ENCODE measurements at places on chromosomes 16 and 17.
A peak's percentile ranks its signal among the peaks of the same experiment; 100 is the strongest.

- no peak for DNase-seq
Observed at GRCh38 chr17:74374858-74375257, 7.6 kb downstream of the GPR142 start.

GRCh38 chr16:1981398-1981836 is at the start of gene NOXO1:
TSS of gene NOXO1 (minus strand) at chr16:1981469. CDS start at chr16:1981179, 290 bp downstream.
- no peak for DNase-seq

GRCh38 chr16:81907681-81908080 is 103.6 kb downstream of the SDR42E1 start:
- DNase-seq = no peak

- DNase-seq = no peak
Observed at GRCh38 chr17:6109536-6109935, 39.4 kb downstream of the WSCD1 start.

GRCh38 chr17:47818002-47818695 is 3.4 kb downstream of the OSBPL7 start:
- DNase-seq = no peak

GRCh38 chr17:82315703-82316358 is 1.6 kb downstream of the CD7 start:
- no peak for DNase-seq

- no peak for DNase-seq
Observed at GRCh38 chr16:81570151-81570846, 125.7 kb downstream of the CMIP start.

- peak; percentile 28 for DNase-seq
Observed at GRCh38 chr16:86354641-86355513, 155.4 kb upstream of the FOXF1 start.

- DNase-seq = no peak
Observed at GRCh38 chr17:31175237-31175636, 80.5 kb downstream of the NF1 start.

DNA sequence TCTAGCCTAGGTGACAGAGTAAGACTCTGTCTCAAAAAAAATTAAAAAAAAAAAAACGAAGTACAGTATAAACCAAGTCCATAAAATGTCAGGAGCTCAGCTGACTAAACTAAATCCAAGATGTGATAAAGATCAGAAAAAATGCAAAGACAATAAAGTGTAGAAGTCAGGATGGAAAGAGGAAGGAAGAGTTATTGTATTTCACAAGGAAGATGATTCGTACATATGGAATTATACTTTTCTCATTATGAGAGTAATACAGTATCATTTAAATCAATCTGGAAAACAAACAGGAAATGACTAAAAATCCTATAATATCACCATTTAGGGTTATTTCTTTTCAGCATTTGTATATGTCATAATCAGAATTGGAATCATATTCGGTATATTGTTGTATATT is 11.4 kb upstream of the APOH start:
- no peak for DNase-seq

DNA sequence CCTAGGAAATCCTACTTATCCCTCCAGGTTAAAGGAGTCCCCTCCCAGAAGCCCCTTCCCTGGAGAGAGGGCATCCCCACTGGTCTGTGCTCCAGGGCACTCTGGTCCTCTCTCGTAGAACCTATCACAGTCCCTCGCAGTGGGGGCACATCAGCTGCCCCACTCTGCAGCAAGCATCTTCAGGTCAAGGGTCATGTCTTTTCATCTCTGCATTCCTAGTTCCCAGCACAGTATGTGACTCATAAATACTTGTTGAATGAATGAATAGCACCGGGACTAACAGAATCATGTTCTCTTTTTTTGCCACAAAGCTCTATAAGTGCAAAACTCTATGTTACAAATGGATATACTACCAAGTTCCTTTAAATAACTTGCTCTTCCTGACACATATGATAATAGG is 36.0 kb downstream of the RNF157 start:
- DNase-seq = peak; percentile 25

GRCh38 chr17:47636273-47637030 is 13.3 kb upstream of the KPNB1 start:
- DNase-seq = no peak

DNA sequence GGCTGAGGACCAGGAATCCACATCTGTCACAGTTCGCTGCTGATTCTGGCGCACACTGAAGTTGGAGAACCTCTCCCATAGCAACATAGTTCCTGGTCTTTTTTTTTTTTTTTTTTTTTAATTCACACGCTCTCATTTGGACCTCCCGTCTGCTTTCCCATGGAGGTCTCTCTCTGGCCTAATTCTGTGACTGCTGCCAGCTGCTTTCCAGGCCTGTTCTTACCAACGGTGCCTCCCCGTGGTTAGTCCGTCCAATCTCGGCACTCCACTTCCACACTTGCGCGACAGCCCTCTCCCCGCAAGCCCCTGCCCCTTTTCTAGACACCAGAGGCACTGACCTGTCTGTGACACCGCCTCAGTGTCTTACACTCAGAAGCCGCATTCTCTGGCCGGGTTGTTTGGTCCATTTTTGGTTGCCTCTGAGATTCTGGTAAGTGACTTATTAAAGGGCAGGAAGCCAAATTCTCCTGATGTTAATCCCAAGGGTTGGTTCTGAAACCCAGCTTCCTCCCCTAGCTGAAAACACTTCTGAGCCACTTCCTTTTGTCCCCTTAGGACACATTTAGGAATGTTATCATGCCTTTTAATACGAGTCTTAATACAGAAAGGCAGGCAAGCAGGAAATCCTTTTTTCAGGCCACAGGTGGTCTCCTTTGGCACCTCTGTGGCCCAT is 1.1 kb upstream of the AKTIP start:
- DNase-seq = no peak

GRCh38 chr16:59991171-59991570 is 1257.1 kb upstream of the GOT2 start:
- no peak for DNase-seq

GRCh38 chr17:79776376-79777119 is 1.4 kb upstream of the CBX2 start:
- DNase-seq = no peak

DNA sequence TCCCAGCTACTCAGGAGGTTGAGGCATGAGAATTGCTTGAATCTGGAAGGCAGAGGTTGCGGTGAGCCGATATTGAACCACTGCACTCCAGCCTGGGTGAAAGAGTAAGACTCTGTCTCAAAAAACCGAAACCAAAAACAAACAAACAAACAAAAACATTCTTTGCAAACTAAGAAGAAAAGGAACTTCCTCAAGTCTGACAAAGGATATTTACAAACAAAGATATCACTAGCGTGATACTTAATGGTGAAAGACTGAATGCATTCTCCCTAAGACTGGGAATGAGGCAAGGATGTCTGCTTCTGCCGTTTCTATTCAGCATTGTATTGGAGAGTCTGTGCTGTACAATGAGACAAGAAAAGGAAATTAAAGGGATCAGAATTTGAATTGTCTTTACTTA is 10.5 kb upstream of the MPO start:
- DNase-seq = no peak

DNA sequence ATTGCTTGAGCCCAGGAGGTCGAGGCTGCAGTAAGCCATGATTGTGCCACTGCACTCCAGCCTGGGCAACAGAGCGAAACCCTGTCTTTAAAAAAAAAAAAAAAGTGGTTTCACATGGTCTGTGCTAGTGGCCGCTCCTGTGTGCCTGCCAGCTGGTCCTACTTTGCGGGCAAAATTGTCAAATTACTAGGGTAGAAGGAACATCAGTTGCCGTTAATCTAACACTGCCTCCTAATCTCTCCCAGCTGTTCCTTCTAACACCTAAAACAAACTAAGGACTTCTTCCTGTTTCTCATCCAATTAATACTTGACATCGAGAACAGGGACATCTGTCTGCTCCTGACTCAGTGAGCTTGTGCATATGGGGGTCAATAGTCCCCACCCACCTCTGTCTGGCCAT is 23.9 kb downstream of the TMEM11 start:
- DNase-seq = no peak

- DNase-seq = no peak
Observed at GRCh38 chr16:51888016-51888415, 658.9 kb downstream of the TOX3 start.

- DNase-seq = no peak
Observed at GRCh38 chr16:4347765-4348509, 3.2 kb downstream of the PAM16 start.

- no peak for DNase-seq
Observed at GRCh38 chr16:84751241-84751640, 51.4 kb downstream of the USP10 start.

DNA sequence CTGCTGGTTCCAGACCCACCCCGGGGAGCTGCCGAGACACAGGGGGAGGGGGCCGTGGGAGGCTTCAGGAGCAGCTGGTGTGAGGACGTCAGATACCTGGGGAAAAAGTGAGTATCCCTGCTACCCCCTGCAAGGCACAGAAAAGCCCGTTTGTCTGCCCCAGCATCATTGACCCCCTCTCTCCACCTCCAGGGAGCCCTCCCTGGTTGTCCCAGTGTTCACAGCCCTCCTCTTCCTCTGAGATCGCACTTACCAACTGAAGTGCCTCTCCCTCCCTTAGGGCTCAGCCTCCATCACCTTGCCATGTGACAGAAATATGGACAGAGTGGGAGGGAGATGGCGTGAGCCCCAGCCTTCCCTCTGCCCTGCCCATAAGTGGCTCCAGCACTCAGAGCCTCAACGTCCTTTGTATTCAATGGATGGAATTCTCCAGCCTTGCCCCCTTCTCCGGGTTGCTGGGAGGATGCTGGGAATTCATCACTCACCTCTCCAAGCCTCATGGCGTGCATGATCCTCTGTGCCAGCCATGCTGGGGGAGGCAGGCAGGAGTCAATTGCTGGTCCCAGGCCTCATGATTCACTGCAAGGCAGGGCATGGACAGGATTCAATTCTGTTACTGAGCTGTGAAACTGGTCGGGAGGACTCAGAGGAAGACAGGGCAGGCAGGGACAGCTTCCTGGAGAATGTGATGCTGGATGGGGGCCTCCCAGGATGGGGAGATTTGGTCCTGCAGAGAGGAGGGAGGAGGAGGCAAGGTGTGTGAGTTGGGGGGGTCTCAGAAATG is 14.6 kb downstream of the SPNS3 start:
- no peak for DNase-seq

DNA sequence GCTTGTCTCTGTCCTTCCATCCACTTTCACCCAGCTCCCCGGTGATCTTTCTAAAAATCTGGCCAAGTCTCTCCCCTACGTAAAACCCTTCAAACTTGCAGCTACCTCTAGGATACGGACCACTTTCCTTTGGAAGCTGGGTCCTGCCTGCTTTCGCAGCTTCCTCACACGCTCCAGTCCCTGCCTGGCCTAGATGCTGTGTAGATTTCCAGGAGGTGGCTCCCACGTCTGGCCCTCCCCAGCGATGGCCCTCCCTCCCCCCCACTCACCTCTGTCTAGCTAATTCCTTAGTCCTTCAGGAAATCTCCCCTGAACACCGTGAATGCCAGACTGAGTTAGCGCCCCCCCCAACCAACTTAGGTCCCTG is 579 bp upstream of the LRRC59 start:
- no peak for DNase-seq

DNA sequence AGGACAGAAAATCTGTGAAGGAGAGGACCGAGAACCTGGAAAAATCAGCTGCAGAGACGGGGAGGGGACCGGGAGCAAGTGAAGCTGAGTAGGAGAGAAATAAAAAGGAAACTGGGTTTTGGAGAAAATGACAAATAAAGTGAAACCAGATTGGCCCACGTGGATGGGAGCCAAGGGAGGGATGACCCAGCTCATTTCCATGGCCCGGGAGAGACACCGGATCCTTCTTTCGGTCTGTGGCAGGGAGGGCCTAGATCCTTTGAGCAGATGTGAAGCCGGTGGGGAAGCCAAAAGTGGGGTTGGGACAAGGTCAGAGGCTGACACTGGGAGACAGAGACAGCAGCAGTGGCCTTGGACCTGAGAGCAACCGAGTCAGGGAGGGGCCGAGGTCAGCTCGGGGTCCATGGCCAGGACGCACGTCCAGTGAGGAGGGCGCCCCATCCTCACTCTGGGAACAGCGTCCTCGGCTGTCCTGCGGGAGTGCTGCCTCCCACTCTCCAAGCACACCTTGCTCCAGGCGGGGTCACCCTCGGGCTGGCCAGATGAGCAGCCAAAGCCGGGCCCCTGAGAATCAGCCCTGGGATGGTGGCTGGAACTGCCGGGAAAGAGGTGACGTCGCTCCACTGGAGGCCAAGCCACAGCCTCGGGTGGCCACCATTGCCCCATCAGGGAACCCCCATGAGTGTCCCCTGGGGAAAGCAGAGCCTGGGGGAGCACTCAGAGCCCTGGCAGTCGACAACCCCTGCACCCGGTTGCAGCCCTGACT is 50.8 kb upstream of the CDR2 start:
- no peak for DNase-seq

DNA sequence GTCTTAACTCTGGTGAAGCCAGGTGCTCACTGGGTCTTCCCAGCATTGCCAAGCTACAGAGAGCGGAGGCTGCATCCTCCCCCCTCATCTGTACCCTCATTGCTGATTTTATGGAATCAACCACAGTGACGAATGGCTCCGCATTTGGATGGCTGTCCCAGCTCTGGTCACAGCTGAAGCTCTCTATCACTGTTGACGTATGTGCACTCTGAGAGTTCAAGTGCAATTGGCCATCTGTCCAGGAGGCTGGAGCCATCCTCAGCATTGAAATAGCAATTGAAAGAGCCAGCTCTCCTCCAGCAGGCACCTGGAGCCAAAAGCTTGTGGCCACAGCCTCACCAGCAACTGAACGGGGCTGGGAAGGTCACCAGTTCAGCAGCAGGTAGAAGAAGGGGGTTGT is 494.1 kb downstream of the TMEM114 start:
- DNase-seq = no peak

DNA sequence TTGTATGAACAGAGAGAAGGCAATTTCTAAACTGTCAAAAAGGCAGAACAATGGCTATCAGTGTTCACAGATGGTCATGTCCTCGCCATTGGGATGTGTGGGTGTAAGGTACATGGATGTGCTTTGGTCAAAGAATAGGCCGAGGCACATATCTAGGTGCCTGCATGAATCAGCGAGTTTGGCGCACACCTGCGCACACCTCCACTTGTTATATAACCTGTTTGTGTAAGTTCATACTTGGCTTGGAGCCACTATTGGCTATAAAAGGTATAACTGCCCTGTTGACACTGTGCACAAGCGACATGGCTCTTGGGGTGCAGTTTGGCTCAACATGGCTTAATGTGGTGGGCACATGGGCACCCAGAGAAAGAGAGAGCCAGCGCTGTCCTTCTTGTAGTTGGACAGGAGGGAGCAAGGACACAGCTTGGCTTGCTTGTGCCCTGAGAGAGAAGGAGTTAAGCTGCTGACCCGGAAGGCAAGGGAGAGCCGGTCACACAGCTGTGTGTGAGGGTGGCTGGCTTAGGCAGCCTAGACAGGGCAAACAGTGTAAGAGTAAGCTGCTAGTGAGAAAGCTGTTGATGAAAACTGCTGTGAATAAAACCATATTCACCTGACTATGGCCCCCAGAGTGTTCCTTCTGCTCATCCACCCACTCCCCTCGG is 499.1 kb downstream of the KCNJ2 start:
- DNase-seq = no peak

GRCh38 chr16:20045886-20046285 is 27.8 kb downstream of the GPR139 start:
- no peak for DNase-seq

Data from amniotic stem cell (primary cell).